ENCODE measurements at places on chromosomes 3 and 15. TPM values are rescaled to one million over a fixed set of nuclear protein-coding genes. Genes with fewer than 3 reads are reported as not detected.

Gene SNURF
- polyA plus RNA-seq: 30.8 TPM

Gene CASR
- not detected for polyA plus RNA-seq

Gene VPS8
- 10.3 TPM for polyA plus RNA-seq

Gene KBTBD12
- not detected for polyA plus RNA-seq

Gene AGTR1
- polyA plus RNA-seq: 1.1 TPM

Gene LRRK1
- polyA plus RNA-seq: 18.6 TPM

GRCh38 chr3:171556574-171557145 lies 96.5 kb upstream of the TNIK start:
- DNase-seq: no peak

- DNase-seq: no peak
Observed at GRCh38 chr3:25894101-25894500, 104.2 kb downstream of the OXSM start.

GRCh38 chr3:67037615-67038014 lies 39.5 kb downstream of the KBTBD8 start:
- DNase-seq: no peak

GRCh38 chr15:100580414-100580813 lies 21.6 kb downstream of the LINS1 start:
- no peak for DNase-seq

- DNase-seq: no peak
Observed at GRCh38 chr3:57230006-57230405, 2.5 kb downstream of the APPL1 start.
